ENCODE measurements at places on chromosomes 7 and 10.

GRCh38 chr10:43040482-43041256, 36.2 kb upstream of the RET start:
- no peak for DNase-seq

GRCh38 chr7:36207451-36208291, 54.6 kb downstream of the EEPD1 start:
- DNase-seq = peak; percentile 44

DNA sequence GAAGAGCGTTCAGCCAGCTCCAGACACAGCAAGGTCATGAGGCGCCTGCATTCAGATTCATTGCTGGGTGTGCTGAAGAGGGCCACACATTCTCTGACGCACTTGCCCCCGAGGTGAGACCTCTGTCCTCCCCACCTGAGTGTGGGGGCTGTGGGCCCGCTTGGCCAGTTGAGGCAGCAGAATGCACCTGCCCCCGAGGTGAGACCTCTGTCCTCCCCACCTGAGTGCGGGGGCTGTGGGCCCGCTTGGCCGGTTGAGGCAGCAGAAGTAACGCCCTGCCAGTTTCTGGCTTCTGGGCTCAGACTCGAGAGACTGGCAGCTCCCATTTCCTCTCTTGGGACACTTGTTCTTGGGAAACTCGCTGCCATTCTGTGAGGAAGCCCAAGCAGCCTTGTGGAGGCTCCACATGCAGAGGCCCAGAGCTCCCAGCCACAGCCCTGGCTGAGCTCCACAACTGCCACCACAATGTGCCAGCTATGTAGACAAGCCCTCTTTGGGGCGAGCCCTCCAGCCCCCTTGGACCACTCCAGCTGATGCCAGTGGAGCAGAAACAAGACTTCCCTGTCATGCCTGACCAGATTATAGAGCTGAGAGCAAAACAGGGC, 434.0 kb downstream of the DNAJB6 start:
- DNase-seq = no peak

DNA sequence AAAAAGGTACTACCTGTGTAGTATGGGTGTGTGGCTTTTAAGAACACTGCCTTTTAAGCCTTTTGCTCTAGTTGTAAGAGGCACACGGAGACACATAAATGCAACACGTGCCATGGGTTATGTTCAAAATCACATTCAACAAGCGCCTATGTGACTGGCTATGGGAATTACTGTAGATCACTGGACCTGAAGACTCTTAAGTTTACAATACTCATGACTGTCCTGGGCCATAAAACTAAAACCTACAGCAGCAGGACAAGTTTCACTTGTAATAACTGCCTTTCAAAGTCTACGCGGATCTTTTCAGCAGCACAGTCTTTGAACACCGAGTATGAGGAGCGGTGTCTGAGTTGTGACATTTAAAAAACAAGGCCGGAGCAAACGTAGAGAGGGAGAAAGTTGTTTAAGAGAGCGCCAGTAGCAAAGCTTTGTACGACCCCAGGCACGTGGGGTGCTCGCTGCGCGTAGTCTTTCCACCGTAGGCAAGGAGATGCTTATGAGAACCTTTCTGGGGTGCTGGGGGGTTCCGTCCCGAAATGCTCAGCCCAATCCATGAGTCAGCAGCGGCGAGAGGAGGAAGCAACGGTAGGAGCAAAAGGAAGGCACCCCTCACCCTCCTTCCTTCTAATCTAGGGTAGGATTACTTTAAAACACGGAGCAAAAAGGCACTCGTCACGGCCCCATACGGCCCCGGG, 662 bp downstream of the DNAJC2 start:
- peak; percentile 18 for DNase-seq

GRCh38 chr10:120962756-120963593, 111.8 kb downstream of the WDR11 start:
- DNase-seq = no peak

DNA sequence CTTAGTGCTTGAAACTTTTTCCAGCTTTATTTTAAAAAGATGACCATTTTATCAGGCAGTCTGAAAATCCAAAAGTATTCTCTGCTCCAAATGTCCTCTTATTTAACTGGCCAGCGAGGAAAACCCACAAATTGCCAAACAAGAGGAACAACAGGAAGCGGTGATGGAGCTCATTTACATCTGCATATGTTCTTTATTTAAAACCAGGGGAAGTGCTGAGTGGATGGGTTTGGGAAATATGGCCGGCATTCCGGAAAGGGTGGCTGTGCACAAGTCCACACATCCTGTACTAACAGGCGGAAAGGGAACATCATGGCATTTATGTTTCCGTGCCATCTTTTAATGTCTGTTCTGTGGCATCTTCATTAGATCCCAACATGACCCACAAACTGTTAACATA, 974.5 kb downstream of the LRMDA start:
- no peak for DNase-seq

DNA sequence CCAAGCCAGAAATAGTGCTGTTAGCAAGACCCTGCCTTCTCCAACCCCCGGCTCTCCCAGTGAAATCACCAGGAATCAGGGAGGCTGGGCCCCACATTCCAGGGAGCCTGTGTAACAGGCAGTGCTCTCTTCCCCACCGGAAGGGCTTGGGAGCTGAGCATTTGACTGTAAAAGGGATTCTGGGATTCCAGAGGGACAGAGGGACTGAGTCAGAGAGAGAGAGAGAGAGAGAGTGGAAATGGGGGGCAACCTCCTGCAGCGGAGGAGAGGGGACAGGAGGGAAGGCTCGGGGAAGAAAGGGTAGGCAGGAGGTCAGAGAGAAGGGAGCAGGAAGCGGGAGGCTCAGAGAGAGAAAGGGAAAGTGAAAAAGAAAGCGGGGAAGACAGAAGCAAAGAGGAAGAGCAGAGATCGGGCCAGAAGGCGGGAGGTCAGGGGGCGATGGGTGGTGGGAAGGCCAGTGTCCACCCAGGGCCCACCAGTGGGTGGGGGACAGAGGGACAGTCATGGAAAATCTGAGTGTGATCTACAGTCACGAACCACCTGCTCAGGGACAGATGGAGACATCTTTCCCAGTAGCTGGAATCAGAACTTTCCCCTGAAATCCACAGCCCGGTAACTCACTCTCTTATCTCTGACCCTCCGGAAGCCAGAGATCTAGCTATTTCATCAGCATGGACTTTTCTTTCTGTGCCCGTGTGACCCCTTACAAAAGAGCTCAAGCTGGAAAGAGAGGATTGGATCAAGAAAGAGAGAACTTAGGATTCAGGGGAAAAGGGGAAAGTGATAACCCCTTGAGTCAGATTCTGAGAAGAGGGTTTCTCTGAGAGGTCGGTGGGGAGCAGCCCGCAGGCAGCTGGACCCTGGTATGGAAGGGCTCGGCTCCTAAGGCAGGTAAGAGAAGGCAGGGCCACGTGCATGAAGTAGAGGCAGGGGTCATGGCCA, 4.6 kb upstream of the SERPINE1 start:
- DNase-seq = no peak

GRCh38 chr10:7320072-7320471, 90.8 kb downstream of the SFMBT2 start:
- no peak for DNase-seq

GRCh38 chr7:90413185-90413528, 9.9 kb downstream of the CLDN12 start:
- DNase-seq = no peak

GRCh38 chr7:78862411-78862900, 591.0 kb downstream of the MAGI2 start:
- no peak for DNase-seq

DNA sequence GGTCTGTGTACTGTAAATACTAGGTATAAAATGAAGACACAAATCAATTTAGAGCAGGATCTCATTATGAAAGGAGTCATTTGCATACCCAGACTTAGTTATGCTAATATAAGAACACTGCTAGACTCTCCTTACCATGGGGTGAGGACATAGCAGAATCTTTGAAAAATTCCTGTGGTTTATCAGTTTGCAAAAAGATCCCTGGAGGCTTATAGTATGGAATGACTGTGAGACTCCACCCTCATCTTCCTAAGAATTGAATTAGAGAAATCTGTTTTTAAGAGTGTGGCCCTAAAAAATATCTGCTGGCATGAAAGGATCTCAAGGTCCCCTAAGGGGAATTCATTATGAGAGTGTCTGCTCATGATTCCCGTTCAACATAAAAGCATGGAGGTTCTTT, 63.2 kb downstream of the WNT2 start:
- DNase-seq = no peak

- no peak for DNase-seq
These were observed 607.3 kb downstream of the LRMDA start for GRCh38 chr10:76038696-76039095.

- no peak for DNase-seq
These were observed 78.7 kb downstream of the VIPR2 start for GRCh38 chr7:159065852-159066480.

DNA sequence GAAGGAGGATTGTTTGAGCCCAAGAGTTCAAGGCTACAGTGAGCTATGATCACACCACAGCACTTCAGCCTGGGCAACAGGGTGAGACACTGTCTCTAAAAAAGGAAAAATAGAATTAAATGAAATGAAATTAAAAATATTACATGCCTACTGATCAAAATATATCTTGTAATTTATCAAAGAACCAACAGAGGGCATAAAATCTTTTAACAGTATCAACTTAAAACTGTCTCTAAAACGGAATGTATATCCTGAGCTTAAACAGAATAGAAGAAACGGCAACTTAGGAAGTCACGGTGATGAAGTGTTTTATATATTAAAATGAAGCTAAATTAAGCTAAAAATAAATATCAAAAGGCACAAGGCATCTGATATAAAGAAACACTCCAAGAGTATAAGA, 78.8 kb downstream of the MTPAP start:
- DNase-seq = no peak

DNA sequence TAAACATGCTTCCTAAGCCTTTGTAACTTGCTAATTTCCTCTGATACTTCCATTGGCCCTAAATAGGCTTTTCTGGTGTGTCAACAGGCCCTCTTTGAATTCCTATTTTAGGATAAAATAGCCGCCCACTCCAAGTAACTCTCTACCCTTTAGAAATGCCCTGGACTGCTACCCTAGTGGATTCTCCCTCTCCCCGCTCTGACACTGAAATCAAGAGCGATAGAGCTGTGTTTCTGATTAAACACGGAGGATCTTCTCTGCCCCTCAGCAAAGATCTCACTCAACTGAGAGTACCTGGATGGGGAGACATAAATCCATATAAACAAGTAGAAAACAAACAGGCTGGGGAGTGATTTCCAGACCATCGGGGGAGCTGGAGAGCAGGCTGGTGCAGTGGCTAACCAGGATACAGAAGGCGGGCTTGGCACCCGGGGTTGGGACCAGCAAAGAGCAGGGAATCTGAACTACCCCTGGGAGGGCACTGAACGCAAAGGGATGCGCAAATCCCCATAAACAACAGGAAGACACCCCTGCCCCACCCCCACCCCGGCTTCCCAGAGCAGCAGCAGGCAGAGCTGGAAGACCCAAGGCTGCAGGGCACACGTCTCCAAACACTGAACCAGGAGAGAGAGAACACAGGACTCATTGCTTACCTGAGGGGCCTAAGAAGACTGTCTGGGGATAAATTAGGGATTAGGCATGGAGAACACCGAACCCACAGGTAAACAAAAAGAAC, 2.5 kb downstream of the ASB13 start:
- no peak for DNase-seq

DNA sequence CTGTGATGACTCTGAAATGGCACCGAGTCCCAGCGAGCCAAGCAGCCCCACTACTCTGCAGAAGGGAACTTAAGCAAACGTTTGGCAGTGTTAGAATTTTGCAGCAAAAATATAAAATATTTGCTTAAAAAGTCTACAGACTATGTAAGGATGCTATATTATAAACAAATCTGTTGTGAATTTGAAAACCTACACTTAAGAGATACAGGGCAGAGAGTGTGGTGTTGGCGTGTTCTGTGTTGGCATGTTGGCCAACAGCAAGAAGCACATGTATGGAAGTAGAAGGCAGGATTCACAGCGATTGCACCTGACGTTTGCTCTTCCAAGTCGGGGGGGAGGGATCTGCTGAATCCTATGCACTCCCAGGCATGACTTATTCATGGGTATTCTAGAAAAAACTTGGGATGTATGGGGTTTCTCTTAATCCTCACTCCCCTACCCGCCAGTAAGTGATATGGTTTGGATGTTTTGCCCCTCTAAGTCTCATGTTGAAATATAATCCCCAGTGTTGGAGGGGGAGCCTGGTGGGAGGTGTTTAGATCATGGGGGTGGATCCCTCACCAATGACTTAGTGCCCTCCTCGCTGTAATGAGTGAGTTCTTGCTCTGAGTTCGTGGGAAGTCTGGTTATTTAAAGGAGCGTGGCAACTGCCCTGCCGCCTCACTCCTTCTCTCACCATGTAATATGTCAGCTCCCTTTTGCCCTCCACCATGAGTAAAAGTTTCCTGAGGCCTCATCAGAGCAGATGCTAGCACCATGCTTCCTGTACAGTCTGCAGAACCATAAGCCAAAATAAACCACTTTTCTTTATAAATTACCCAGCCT, 62.1 kb downstream of the PKD1L1 start:
- DNase-seq = no peak

- DNase-seq = no peak
These were observed 27.4 kb downstream of the SCART1 start for GRCh38 chr10:133481086-133481643.

DNA sequence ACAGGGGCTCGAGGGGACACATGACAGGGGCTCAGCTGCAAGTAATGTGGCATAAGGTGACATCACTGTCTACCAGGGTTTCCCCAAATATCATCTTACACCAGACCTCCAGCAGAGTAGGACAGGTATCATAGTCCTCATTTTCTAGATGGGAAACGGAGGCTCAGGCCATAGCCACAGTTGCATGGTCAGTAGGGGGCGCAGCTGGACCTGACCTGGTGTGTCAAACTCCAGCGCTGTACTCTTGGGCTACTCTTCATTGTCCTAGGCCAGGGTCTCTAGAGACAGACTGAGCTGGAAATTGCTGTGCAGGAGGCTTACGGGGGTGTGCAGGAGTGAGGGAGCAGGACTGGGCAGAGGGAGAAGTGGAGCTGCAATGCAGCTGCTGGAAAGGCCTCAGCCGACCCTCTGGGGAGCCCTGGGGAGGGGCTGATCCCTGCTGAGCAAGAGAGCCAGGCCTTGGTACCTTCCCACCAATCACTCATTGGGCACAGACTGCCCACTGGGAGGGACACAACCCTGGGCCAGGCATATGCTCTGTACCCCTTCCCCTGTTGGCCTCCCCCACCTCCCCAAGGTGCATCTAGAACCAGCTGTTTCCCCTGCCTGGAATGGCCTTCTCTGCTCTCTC, 89.9 kb downstream of the CDH23 start:
- peak; percentile 26 for DNase-seq

GRCh38 chr10:2120746-2121145, 383.4 kb upstream of the ADARB2 start:
- DNase-seq = no peak

All from activated CD4-positive, alpha-beta T cell treated with anti-CD3 and anti-CD28 coated beads, Interleukin-2, amount 50 U/mL, for 1 hour (primary cell).